IMR-90 (cell line): ENCODE measurements at places on chromosomes 5 and 9. TPM values are rescaled to one million over a fixed set of nuclear protein-coding genes. Genes with fewer than 3 reads are reported as not detected.
A peak's percentile ranks its signal among the peaks of the same experiment; 100 is the strongest.

DNA sequence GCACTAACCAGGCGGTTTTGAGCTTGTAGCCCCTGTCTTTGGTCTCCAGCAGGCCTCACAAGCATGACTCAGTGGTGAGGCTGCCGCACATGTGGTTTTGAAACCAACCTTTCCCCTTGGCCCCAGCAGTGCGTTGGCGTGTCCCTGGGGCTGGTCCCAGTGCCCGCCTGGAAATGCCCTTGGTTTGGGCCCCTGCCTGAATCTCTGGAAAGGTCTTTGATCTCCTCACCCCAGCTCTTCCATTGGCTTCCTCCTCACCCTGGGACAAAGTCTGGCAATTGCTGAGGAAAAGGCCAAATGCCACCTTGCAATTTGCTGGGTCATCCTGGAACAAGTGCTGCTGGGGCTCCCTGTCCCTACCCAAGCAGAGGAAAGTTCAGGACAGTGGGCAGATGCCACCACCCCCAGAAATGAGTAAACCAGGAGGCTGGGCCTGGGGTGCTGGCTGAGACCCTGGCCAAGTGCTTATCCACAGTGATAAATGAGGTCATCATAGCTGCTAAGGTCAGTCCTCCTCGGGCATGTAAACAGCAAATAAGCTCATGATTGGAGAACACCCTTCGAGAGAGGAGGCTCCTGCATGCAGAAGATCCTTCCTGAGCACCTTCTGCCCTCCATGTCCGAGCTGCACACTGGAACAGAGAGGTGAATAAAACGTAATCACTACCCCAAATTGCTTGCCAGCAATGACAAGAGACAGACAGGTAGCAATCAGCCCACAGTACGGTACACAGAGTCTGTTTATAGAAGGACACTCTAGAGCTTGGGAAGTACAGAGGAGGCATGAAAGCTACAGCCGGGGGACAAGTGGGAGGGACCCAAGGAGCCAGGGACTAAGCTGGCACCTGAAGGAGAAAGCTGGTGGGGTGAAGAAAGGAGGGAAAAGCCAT is 98.9 kb upstream of the CPEB4 start:
- peaks cover 10% of the 10 kb centered on the region for H3K4me1 ChIP-seq
- DNase-seq, result peak; percentile 78
- no peaks in the 10 kb centered on the region for H3K27me3 ChIP-seq
- no peaks in the 10 kb centered on the region for H3K36me3 ChIP-seq
- H3K27ac ChIP-seq, result no peak overlapping the region

Gene FOXD4L5
- total RNA-seq, result under 0.01 TPM in 1 of 2 replicates, not detected in the other

DNA sequence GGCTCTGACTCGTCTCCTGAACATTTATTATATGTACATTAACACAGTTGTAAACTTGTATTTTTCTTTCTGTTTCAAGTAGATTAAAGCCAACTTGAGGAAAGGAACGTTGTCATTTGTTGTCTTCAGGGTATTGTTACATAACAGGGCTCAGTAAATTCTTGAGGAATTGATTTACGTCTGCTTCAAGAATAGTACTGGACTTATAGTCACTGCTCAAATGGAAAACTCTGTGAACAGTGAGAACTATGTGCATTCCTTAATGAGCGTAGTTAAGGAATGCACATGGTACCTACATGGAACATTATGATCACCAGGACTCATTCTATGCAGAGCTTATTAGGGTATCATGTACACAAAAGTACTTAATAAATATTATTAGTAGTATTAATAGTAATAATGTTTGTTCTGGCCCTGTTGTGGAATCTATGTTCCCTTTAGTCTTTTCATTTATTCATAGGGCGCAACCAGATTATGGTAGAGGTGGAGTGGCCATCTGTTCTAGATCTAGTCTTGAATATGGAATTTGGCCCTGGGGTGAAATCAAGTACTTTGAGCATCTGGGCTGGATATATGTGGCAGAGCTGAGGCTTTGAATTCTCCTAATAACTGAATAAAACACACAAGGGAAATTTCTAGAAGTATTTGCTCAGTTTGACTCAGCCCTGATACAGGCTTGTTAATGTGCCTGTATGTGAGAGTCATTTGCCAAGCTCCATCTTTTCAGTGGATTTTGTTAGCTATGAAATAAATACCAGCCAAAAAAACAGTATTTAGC is 108.6 kb upstream of the SH3GL2 start:
- H3K4me3 ChIP-seq, result no peak overlapping the region
- H3K27ac ChIP-seq, result no peak overlapping the region
- no peaks in the 10 kb centered on the region for H3K36me3 ChIP-seq
- no peaks in the 10 kb centered on the region for H3K27me3 ChIP-seq
- no peaks in the 10 kb centered on the region for H3K4me1 ChIP-seq

Gene RLN2
- total RNA-seq, result not detected in 2 replicates
